Thyroid gland (tissue), 4 donors: ENCODE measurements at places on chromosomes 5 and 9. TPM values are rescaled to one million over a fixed set of nuclear protein-coding genes. Genes with fewer than 3 reads are reported as not detected.

DNA sequence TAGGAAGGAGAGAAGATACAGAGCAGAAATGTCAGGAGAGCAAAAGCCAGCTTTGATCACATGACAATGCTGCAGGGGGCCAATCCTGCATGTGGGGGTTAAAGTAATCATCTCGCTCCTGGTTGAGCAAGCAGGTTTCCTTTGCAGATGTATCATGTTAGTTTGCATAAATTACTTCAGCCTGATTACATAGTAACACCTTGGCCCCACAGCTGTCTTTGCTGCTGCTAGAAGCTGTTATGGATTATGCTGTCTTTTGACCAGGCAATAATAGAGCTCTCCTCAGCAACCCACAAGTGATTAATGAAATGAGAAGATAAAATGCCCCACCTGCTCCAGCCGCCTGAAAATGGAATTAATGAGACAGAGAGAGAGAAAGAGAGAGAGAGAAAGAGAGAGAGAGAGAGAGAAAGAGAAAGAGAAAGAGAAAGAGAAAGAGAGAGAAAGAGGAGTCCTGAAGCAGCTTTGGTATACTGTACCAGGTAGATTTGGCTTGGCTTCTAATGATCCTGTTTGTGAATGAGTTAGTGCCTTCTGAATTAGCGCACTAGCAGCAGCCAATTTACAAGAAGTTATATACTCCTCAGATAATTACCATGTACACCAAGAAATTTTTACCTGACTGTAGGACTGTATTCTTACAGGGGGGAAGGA lies 174.3 kb upstream of the RORB start:
- H3K27ac ChIP-seq = no peak overlapping the region
- DNase-seq = no peak
- H3K27me3 ChIP-seq = no peaks in the 10 kb centered on the region

- no peak overlapping the region for H3K4me3 ChIP-seq
- no peaks in the 10 kb centered on the region for H3K4me1 ChIP-seq
- no peaks in the 10 kb centered on the region for H3K27me3 ChIP-seq
- no peaks in the 10 kb centered on the region for H3K36me3 ChIP-seq
- H3K27ac ChIP-seq = no peak overlapping the region
Measured at GRCh38 chr9:89477811-89478630, 19.9 kb downstream of the SEMA4D start.

DNA sequence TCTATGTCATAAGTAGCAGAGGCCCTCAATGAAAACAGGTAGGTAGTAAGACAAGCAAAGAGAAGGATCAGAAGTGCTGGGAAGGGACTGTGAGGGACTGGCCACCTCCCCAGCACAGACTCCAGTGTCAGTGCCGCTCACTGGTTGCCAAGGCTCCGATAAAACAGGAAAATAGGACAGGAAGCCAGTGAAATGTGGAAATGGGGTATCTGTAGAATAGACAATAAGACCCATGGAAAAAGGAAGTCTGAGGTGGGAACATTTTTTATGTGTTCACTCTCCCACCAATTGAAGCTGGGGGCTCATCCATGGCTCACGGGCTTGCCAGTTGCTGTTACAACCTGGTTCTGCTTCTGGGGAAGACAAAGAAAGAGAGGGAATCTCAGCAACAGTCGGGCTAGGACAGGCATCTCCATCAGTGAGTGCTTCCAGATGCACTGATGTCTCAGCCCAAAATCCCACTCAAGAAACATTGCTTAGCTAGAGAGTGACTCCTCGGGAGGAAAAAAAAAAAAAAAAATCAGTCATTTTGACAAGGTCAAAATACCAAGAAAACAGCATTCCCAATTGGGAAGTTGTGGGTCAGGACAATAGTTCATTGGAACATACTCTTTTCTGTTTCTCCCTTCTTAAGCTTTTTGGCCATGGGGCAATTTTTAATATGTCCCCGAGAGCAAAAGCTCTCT lies 27.6 kb upstream of the NFIB start:
- H3K36me3 ChIP-seq = no peaks in the 10 kb centered on the region
- DNase-seq = no peak
- H3K27ac ChIP-seq = no peak overlapping the region
- peaks cover 21% of the 10 kb centered on the region for H3K4me1 ChIP-seq

DNA sequence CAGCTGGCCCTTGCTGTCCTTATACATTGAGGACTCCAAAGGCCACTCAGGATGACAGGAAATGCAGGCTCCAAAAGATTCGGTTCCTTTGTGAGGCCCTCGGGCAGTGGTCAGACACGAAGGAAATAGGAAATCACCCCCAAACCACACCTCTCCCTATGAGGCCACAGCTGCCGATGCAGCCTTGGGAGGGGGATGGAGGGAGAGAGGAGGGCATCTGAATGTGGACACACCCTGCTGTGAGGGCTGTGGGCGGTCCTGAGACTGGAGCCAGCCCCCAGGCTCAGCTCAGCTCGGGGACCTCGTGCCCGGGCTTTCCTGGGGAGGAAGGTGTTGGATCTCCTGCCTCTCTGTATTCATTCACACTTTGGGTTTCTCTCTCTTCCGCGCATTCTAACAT lies 2.7 kb upstream of the CLPTM1L start:
- no peak overlapping the region for H3K4me3 ChIP-seq
- peaks cover 24% of the 10 kb centered on the region for H3K4me1 ChIP-seq
- H3K27ac ChIP-seq = no peak overlapping the region
- no peaks in the 10 kb centered on the region for H3K36me3 ChIP-seq
- H3K27me3 ChIP-seq = no peaks in the 10 kb centered on the region
- no peak for DNase-seq

The PCDHB5 gene
- 14.6 TPM for total RNA-seq
